ENCODE measurements at places on chromosomes 11 and 22.

- no peak for DNase-seq
These were observed 45.4 kb downstream of the IGF2 start for GRCh38 chr11:2093575-2094353.

- DNase-seq, result peak; percentile 55
These were observed 461 bp downstream of the TBC1D10A start for GRCh38 chr22:30326255-30326705.

GRCh38 chr11:11558396-11558795 lies 63.4 kb downstream of the GALNT18 start:
- DNase-seq, result no peak

- DNase-seq, result peak; percentile 42
These were observed 55.9 kb downstream of the SWAP70 start for GRCh38 chr11:9719566-9720289.

DNA sequence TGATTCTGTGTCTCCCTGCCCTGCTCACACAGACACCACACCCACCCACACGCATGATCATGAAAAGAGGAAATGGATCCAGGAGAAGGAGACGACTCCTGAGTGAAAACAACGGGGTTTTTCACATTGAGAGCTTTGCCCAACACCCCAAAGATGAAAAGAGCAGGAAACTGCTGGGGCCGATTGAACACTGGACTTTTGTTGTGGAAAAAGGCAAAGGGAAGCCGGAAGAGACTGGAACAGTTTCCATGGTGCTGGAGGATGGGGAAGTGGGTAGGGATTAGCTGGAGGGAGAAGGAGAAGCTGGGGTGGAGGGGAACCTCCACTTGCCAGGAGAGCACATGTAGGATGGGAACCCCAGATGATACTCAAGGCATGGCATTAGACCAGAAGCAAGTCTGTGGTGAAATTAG lies 5.2 kb upstream of the SLC43A3 start:
- no peak for DNase-seq

DNA sequence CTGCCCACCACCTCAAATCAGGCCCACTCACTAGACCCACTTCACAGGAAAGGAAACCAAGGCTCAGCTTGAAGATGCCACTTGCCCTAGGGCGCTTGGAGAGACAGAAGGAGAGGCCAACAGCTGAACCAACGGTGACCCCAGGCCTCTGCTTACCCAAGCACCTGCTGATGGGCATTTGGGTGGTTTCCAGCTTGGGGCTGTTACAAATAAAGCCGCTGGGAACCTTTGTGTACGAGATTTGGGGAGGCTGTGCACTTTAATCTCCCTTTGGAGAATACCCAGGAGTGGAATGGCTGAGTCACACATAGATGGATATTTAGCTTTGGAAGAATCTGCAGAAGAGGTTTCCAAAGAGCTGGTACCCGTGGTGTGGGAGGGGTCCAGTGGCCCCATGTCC lies 50.9 kb upstream of the LINC01488 start:
- DNase-seq, result no peak

DNA sequence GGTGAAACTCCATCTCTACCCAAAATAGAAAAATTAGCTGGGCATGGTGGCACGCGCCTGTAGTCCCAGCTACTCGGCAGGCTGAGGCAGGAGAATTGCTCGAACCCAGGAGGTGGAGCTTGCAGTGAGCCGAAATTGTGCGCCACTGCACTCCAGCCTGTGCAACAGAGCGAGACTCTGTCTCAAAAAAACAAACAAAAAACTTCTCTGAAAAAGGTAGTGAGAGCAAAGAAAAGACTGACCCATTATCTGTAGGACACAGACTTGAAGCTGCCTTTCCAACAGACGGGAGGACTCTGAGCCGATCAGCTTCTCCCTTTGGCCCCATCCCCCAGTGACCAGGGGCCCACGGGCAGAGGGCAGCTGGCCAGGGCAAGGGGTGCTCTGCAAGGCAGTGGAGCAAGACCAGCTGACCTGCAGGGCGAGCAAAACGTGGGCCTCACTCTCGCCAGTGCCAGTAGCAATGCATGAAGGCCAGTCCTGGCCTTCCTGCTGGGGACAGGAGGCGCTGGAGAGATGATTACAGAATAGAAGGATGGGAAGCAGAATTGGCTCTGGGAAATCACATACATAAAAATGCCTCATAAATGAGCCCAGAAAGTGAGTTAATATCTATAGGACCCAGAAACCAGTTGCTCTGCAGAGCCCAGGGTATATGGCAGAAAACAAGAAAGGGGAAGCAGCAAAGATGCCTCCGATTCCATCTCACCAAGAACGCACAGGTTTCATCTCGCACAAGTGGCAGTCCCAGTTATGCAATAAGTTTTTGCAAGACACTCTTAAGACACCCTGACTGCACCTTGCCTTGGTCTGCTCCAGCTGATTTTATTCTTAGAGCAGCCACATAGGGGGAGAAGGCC lies 2.8 kb downstream of the EHD1 start:
- no peak for DNase-seq

DNA sequence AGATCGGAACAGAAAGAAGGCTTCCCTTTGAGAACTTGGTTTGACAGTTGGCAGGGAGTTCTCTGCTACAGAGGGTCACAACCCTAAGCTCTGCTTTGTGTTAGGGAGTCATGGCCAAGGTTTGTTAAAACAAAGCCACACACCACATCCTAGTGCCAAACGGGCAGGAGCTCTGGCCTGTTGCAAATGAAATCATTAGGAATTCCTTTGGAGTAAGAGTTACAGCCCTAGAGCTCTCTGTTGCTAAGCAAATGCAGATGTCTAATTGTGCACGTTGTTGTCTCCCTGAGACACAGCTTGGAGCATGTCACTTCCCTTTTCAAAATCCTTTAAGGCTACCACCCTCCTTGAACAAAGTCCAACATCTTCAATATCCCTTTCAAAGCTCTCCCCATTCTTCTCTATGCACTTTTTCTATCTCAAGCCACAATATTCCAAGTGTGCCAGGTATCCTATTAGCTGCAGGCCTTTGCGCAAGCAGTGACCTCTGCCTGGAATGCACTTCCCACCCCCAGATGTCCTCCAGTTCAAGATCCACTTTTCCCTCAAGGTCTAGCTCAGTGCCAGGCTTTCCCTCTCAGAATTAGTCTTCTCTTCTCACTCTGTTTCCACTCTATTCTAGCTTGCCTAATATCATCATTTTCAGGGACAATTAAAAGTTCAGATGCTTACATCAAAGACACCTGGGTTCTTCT lies 253.7 kb upstream of the POU2AF2 start:
- DNase-seq, result no peak

GRCh38 chr11:118155776-118156530 lies 3.3 kb upstream of the SCN4B start:
- no peak for DNase-seq

DNA sequence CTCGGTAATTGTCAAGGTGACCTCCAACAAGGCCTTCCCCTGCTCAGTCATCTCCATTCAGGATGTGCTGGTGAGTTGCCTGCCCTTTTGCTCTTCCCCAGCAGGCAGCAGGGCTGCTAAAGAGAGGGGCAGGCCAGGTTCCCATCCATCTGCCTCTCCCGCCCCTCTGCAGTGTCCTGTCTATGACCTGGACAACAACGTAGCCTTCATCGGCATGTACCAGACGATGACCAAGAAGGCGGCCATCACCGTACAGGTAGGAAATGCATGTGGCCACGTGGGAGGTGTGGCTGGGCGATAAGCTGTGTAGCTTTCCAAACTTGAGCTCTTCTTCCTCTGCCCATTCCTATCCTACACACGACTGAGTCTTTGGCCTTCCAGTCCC lies 4.0 kb downstream of the SIDT2 start:
- DNase-seq, result no peak

GRCh38 chr11:69920345-69921127 lies 101.3 kb upstream of the FGF3 start:
- DNase-seq, result no peak

Measured in ELR (cell line).